H7 (cell line): ENCODE measurements at places on chromosomes 4 and X. TPM values are rescaled to one million over a fixed set of nuclear protein-coding genes. Genes with fewer than 3 reads are reported as not detected.

GRCh38 chr4:166602068-166602467 lies 632.2 kb downstream of the SPOCK3 start:
- DNase-seq, result no peak

DNA sequence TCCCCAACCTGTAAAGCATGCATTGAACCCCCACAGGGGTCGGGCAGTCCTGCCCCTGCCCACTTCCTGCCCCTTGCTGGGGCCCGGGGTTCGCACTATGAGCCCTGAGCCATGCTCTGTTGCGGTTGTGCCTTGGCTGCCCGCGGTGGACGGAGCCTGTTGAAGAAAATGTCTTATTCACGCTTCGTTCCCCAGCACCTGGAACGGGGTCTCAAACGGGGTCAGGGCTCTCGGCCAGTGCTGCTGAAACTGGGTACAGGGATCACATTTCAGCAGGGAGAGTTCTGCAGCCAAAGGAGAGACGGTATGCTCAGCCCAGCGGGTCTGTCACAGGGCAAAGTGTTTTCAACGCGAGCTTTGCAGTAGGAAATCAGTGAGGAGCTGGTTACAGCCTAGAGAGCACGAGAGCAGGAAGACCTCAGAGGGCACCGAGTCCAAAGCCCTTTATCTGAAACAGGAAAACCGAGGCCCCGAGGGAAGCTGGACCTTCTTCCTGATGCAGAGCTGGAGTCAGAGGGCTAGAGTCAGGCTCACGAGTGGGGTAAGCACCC lies 46.3 kb upstream of the AFAP1 start:
- DNase-seq, result peak; percentile 48

DNA sequence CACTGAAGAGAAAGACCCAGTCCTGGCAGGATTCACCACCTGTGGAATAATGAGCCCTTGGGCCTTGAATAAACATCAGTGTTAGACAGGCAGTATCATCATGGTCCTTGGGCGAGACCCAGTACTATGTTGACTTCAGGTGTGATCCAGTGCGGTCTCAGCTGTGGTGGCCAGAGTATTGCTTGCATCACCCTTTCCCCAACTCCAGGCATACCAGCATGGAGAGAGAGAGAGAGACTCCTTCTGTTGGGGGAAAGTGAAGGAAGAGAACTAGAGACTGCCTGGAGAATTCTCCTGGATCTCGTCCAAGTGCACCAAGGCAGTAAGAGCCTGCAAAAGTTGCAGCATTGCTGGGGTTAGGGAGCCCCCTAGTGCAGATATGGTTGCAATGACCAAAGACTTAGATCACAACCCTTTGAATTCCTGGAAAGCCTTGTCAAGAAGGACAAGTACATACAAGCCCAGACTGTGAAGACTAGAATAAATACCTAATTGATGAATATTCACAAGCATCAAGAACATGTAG lies 61.1 kb upstream of the VAMP7 start:
- DNase-seq, result peak; percentile 39

- DNase-seq, result no peak
Measured at GRCh38 chr4:67632492-67632891, 68.5 kb downstream of the UBA6 start.

DNA sequence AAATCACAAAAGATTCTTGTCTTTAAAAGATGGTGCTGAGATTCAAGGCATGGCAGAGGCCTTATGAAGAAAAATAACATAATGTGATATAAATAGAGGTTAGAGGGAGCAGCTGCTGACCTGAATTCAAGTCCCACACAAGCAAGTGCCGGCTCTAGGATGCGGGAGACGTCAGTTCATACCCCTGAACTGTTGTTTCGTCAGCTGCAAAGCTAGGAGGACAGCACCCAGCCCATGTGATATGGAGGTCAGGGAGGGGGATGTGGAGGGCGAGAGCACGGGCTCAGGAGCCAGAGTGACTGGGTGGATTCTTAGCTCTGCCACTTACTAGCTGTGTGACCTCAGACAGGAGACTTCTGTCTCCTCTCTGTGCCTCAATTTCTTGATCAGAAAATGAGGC lies 77.9 kb downstream of the JAKMIP1 start:
- DNase-seq, result no peak

DNA sequence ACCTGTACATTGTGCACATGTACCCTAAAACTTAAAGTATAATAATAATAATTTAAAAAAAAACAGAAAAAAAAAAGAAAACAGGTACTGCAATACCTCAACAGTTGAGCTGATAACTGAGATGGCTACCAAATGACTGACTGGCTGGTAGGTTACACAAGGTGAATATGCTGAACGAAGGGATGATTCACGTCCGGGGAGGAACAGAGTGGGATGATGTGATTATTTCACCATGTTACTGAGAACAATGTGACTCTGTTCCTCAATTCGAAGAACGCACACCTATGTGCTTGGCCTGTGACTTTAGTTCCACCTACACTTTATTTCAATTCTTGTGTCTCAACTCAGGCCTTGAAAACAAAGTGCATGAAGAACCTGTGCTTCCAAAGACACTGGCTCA lies 111.7 kb downstream of the CXXC4 start:
- no peak for DNase-seq

DNA sequence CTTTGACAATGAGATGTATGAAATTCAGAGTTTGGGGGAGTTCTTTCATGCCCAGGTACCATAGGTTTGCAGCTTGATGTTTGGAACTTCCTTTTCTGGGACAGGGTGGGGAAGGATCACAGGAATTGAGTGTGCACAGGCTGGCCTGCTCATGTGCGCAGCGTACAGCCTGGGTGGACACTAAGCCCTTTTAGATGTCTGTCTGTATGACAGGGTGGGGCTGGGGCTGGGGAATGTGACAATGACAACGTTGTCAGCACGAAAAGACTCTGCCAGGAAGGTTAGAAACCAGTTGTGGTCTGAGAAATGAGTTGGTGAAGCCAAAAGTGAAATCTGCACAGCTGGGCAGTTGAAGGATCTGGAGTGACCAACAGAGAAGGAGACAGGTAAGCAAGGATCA lies 47.4 kb downstream of the WWC2 start:
- no peak for DNase-seq

DNA sequence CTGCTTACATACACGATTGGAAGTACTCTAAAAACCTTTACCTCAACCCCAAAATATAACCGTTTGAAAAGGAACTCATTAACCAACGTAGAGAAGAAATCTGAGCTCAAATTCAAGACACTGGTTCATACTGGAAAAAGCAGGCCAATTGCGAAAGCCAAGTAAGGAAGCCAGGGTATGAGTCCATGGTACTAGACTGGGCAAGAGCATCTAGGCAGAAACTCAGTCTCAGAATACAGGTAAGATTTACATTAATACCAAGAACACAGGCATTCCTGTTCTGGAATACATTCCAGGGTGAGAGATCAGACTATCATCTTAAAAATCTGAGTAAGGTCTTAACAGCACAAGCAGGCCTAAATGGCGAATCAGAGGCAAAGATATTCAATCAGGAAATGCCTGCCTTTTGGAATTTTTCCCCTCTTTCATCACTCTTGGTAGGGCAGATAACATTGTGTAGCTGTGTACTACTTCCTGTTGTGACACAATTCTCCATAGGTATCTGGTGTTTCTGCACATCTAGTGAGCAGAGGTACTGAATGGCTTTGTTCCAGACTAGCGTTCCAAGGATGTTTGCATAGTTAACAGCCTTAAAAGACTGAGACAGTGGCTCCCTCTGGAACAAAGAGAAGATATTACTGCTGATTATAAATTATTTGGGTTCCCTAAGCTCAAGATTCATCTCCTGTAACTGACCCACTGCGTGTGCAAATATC lies 311.3 kb downstream of the PCDH19 start:
- DNase-seq, result no peak

- peak; percentile 92 for DNase-seq
Measured at GRCh38 chr4:24912252-24913118, at the start of gene CCDC149. Gene CCDC149, minus strand, starts transcription at chr4:24913042. Its CDS starts 178 bp downstream, at chr4:24912864.

- DNase-seq, result no peak
Measured at GRCh38 chrX:40284852-40285251, 187.1 kb upstream of the BCOR start.

DNA sequence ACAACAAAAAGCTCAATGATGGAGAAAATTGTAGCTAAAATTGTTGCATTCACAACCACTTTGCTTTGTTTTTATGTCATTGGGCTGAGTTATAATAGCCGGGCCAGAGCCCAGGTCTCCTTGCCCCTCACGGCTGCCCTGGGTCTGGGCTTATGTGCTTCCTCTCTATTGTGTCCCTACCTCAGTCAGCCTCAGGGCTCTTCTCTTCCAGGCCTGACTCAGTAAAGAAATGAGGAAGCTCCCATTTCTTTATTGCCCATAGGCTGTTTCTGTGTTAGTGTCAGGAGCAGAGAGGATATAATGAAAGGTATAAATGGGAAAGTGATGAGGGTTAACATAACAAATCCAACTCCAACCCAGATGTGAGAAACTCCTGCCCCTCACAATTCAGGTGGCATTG lies 18.0 kb downstream of the BST1 start:
- DNase-seq, result no peak

- DNase-seq, result no peak
Measured at GRCh38 chr4:169116270-169116901, 106.3 kb upstream of the CBR4 start.

DNA sequence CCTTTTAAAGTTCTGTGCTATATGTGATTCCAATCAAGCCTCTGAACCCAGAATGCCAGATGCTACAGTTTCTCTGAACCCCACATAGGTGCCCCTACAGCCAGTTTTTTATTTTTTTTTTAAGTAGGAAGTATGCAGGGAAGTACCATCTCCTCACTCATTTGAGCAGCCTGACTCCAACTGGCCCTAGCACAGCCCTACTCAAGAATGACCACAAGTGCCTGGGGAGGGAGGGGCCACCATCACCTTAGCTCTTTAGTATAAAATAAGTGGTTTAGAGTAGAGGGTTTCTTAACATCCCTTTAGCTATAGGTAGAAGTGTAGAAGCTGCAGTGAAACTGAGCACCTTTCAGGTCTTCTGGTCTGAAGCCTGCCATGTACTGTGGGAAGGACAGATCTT lies 14.4 kb downstream of the MSN start:
- DNase-seq, result no peak

Gene NDNF
- 1.6 and 3.4 TPM in 2 replicates for total RNA-seq

Gene RPS6KA3
- total RNA-seq, result 8.3 and 12.7 TPM in 2 replicates

Gene PACRGL
- 16.2 and 20.9 TPM in 2 replicates for total RNA-seq

Gene TNIP3
- total RNA-seq, result not detected in 2 replicates

Gene ZBED1
- 55.4 and 59.1 TPM in 2 replicates for total RNA-seq

Gene IGFBP7
- 4.4 and 6.7 TPM in 2 replicates for total RNA-seq

Gene SNCA
- total RNA-seq, result 2.9 and 3.3 TPM in 2 replicates
